ENCODE measurements at places on chromosomes 11 and 22. TPM values are rescaled to one million over a fixed set of nuclear protein-coding genes. Genes with fewer than 3 reads are reported as not detected.

The TMEM109 gene
- total RNA-seq, result 16.6 TPM

DNA sequence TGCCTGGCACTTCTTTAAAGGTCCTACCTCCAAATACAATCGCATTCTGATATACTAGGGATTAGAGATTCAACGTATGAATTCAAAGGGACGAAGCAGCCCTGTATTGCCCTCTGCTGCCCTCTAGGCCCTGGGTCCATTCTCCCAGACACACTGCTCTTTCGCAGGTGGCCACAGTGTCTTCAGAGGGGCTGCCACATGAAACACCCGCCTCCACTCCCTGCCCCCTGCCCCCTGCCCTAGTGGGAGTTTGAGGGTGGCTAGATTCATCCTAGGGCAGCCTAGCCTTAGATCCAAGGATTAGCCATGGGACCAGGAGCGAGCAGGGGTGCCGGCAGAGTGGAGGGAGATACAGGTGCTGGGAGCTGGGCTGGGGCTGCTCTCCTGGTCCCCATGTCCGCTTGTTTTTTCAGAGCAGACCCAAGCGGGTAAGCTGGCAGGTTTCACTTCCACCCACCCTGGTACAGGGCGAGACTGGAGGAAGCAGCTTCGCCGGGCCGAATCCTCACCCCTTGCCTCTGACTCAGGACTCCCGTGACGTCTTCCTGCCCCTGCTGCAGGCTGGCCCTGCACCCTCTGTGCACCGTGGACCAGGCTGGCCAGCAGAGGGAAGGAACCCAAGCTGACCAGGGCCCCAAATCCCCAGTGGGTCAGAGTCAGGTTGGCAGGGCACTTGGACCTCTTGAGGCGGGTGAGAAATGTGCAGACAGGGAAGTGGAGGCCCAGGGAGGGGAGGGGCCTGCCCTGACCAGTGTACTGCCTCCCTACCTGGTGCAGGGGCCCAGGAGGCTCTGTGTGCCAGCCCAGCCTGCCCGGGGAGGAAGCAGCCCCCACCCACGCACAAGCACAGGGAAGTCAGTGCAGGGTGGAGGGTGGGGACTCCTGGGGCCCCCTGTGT, 28.4 kb upstream of the HMOX1 start:
- no peak for DNase-seq

- DNase-seq, result no peak
These were observed 40.9 kb downstream of the TBX1 start for GRCh38 chr22:19801340-19802000.

GRCh38 chr11:7436657-7437056, 48.6 kb upstream of the OLFML1 start:
- DNase-seq, result no peak

The MPZL3 gene
- 1.3 TPM for total RNA-seq

- peak; percentile 38 for DNase-seq
These were observed 51.3 kb downstream of the BCR start for GRCh38 chr22:23231471-23232093.

The HEPN1 gene
- not detected for total RNA-seq

- DNase-seq, result no peak
These were observed 319.2 kb downstream of the SOX6 start for GRCh38 chr11:16037179-16037578.

The CST6 gene
- total RNA-seq, result not detected

- no peak for DNase-seq
These were observed 53.2 kb upstream of the AMPD3 start for GRCh38 chr11:10401696-10402392.

The HOATZ gene
- total RNA-seq, result not detected

GRCh38 chr11:104984808-104985207, 16.4 kb upstream of the CASP4 start:
- DNase-seq, result no peak

DNA sequence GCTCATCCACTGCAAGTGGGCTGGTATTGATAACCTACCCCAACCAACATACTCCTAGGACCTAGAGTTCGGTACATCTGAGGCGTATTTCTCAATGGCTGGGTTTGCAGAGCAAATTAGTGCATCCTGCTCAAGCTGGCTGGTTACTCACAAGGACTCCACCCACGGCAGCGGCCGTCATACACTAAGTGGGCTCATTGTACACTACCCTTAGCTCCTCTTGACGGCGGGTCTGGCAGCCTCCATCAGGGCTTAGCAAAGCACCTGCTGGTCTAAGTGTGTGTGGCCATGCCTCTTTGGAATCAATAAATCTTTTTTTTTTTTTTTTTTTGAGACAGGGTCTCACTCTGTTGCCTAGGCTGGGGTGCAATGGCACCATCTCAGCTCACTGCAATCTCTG, 20.2 kb upstream of the KCNJ11 start:
- DNase-seq, result no peak

GRCh38 chr11:74532501-74533246, 39.1 kb upstream of the LIPT2 start:
- DNase-seq, result no peak

DNA sequence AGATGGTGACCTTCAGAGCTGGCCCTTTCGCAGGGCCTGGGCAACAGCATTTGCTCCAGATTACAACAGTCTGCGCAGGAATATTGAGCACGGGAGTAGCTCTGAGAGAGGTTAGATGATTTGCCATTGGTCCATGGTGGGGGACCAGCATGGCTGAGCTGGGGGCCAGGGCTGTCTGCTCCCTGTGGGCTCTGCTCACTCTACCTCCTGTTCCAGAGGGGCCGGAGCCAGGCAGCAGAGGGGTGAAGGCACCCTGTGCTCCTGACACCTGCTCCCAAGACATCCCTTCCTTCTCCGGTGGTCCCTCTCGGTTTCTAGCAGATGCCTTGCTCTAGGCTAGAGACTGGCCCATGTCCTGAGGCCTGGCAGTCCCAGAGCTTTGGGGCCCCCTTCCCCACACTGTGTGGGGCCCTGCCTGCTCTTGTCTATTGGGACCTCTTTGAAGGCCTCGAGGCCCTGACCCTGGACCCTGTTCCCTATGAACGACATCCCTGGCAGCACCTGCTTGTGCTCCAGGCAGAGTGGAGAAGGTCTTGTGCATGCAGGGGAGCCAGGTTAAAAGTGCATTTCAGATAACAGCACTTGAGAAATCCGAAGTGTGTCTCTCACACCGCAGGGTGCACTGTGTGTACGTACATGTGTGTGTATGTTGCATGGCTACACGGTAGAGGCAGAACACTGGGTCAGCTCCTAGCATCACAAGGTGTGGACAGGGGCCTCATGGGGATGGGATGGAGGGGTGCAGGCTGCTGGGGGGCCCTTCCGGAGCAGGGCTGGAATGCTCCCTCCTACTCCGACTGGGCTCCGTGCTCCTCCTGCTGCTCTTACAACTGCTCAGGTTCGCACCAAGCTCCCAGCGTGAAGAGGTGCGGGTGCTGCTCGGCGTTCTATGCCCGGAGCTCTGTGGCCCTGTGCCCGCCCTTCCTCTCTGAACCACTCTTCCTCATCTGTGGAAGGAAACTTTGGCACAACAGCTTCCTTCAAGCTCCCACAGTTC, 123.3 kb upstream of the B3GAT1 start:
- no peak for DNase-seq

DNA sequence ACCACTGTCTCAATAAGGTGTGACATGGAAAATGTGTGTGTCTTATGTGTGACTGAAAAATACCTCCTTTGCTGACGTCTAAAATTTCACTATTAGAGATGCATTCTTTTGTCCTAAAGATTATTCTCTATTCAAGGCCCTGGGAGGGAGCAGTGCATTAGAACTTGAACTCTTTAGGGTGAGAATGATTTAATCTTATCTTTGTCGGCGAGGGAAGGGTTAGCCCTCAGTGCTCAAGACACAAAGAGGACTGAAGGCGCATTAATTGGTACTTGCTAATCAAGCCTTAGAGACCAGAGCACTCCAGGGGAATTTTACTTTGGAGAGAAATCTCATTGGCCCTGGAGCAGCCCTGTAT, 29.8 kb upstream of the PLET1 start:
- DNase-seq, result no peak

- no peak for DNase-seq
These were observed 4.8 kb downstream of the BARX2 start for GRCh38 chr11:129380413-129380812.

The BATF2 gene
- not detected for total RNA-seq

DNA sequence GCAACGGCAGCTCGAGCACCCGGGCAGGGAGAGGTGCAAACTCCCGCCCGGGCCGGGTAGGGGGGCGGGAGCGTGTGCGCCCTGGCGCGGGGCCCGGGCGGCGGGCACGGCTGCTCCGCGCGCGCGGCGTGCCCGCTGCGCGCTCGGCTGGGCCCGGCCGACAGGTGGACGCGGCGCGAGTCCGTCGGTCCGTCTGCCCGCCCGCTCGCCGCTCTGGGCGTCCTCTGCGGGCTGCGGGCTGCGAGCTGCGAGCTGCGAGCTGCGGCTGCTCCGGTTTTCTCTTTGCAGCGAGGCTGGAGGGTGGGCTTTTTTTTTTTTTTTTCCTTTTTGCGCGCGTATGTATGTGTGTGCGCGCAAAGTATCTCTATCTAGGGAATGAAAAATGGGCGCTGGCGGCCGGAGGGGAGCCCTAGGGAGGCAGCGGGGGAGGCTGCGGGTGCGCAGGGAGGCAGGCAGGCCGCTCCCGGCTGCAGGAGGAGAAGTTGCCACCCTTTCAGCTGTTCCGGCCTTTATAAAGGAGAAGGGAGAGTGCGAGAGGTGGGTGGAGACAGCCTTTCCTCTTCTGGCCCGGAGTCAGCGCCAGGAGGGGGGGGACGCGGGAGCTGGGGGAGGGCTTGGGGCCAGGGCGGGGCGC, at the start of gene PDGFB:
PDGFB (minus strand) TSS at position 487 of the 634 bp plus-strand sequence. CDS start 1,019 bp downstream, outside the sequence.
- no peak for DNase-seq

The PANX3 gene
- total RNA-seq, result not detected

GRCh38 chr11:126723665-126724045, 276.9 kb downstream of the KIRREL3 start:
- no peak for DNase-seq

DNA sequence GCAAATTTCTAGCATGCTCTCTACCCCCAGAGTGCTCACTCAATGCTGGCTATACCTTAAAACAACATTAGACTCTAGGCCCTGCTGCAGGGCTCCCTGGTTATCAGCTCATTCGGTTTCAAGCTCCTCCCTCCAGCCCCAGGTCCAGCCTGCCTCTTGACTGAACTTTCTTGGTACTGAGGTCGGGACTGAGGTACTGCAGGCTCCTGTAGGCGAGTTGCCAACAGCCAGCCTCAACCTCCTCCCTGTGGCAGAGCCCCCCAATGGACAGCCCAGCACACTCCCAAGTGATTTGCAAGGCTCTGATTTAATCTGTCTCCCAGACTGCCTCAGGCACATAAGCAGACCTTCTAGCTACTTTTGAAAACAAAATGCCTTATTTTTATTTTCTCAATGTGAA, 73.6 kb upstream of the EIF3M start:
- no peak for DNase-seq

Data from MG63 (cell line).